ENCODE measurements at places on chromosomes 2 and 18.

- no peak for DNase-seq
Measured at GRCh38 chr2:25229279-25230197, 61.2 kb upstream of the POMC start.

- DNase-seq: no peak
Measured at GRCh38 chr2:19408592-19408991, 50.2 kb upstream of the OSR1 start.

- no peak for DNase-seq
Measured at GRCh38 chr2:98647636-98648035, 39.2 kb downstream of the UNC50 start.

DNA sequence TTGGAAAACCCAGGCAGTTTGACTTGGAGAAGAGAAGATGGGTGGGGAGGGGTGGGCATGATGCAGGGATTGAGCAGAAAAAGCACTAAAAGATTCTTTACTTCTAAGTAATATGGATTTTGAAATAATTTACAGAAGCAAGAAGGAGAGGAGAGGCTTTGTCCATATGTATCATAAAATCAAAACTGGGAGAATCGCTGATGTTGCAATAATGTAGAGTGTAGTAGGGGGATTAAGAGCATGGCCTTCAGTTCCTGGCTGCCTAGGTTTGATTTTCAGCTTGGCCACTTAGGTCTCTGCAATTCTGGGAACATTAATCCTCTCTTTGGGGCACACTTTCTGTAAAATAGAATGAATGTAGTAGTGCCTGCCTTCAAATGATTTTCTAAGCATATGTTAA lies 1760.4 kb upstream of the CELF4 start:
- DNase-seq: no peak

DNA sequence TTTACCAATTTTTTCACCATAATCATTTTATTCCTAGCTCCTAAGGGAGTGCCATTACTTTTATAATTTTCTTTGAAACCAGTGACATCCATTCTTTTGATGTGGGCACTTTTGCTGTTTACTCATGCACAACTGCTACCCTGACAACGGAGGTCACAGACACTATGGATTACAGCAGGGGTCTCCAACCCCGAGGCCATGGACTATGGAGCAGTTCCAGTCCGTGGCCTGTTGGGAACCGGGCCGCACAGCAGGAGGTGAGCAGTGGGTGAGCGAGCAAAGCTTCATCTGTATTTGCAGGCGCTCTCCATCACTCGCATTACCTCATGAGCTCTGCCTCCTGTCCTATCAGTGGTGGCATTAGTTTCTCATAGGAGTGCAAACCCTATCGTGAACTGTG lies 34.6 kb downstream of the PRPF40A start:
- DNase-seq: no peak

- no peak for DNase-seq
Measured at GRCh38 chr18:36593001-36593400, 235.8 kb downstream of the TPGS2 start.

DNA sequence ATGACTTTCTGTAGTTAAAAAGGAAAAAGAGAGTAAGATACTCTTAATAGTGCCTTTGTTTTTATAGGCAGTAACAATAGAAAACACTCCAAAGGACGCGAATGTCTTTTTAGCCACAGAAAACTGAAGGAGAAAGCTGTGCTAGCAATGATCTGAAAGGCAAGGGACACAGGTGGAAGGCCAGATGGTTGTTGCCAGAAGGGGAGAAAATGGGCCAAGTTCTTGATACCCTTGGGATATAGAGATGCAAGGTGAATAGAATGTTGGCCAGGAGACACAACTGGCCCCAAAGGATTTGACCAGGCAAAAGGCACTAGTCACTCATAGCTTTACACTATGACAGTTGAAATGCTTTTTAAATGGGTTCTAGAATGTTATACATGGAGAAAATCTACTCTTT lies 180.0 kb downstream of the NRXN1 start:
- no peak for DNase-seq

DNA sequence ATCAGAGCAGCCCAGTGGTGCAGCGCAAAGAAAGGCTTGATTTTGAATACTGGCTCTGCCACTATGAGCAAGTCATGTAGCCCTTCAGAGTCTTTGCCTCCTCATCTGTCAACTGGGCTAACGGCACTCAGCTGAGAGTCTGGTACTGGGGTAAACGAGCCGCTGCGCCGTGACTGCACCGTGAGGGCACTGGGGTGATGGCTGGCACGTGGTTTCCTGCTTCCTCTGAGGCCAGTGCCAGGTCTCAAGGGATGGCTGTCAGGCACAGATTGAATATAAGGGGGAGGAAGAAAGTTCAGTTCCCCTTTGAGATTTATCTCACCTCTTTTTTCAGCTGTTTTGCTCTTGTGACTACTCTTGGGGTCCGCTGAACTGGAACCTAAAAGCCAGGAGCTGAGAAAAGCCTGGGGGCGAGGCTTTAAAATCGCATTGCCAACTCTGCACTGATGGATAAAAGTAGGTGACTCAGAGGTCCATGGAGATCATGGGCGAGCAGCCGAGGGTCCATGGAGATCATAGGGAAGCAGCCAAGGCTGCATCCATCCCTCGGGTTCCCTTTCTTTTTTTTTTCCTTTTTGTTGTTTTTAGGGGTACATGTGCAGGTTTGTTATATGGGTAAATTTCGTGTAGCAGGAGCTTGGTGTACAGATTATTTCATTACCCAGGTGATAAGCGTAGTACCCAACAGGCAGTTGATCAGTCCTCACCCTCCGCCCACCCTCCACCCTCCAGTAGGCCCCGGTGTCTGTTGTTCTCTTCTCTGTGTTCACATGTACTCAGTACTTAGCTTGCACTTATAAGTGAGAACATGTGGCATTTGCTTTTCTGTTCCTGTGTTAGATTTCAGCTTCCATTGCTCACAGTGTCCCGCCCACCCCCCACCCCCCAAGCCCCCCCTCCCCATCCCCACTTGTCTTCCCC lies 114.3 kb downstream of the SPP2 start:
- DNase-seq: no peak

GRCh38 chr18:11901826-11902438 lies 6.2 kb downstream of the MPPE1 start:
- DNase-seq: no peak

DNA sequence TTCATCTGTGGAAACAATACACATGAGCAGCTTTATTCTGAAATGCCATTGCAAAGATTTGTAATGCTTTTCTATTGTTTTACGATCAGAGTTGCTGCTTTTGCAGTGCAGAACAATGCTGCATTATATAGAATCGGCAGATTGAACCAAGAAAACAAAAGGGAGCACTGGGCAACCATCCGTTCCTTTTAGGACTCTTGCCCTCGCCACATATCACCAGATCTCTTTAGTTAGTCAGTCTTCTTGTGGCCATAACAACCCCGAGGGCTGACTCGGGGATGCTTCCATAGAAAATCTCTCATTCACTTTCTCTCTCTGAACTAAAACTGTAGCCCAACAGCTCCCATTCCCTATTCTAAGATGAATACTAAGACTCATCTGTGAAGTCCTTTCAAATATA lies 340.4 kb downstream of the NRXN1 start:
- DNase-seq: no peak

GRCh38 chr2:54481686-54482085 lies 25.6 kb downstream of the SPTBN1 start:
- DNase-seq: no peak

DNA sequence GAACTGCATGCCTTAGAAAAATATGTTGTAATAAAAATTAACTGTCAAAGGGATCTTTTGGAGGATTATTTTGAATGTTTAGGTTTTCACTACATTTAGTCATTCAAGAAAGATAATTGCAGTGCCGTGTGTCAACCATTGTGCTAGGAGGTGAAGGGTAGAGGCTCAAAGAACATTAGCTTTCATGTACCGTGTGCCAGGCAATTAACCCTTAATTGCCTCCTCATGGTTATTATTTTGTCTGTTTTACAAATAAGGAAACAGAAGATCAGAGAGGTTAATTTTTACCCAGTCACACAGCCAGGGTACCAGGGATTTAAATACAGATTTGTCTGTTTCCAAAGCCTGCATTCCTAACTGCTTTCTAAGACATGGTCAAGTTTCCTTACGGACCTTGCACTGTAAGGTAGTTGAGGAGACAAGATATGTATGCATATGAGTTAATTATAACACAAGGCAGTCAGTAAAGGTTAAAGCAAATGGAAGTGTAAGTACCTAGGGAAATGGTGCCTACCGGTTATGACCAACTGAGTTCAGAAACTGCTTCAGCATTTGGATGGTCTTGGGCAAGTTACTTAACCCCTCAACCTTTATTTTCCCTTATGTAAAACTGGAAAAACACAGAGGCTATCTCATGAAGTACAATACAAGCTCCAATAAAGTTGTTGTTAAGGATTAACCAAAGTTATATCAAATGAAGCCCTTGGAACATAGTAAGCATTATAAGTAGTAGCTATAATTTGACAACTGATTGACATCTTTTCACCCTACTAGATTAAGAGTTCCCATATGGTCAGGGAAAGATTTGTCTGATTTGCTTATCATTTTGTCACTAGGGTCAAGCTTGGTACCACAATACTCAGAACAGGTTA lies 434.9 kb downstream of the MBD2 start:
- no peak for DNase-seq

- DNase-seq: no peak
Measured at GRCh38 chr2:231680285-231680991, 27.9 kb upstream of the PTMA start.

GRCh38 chr2:163604941-163605555 lies 130.8 kb downstream of the FIGN start:
- DNase-seq: no peak

DNA sequence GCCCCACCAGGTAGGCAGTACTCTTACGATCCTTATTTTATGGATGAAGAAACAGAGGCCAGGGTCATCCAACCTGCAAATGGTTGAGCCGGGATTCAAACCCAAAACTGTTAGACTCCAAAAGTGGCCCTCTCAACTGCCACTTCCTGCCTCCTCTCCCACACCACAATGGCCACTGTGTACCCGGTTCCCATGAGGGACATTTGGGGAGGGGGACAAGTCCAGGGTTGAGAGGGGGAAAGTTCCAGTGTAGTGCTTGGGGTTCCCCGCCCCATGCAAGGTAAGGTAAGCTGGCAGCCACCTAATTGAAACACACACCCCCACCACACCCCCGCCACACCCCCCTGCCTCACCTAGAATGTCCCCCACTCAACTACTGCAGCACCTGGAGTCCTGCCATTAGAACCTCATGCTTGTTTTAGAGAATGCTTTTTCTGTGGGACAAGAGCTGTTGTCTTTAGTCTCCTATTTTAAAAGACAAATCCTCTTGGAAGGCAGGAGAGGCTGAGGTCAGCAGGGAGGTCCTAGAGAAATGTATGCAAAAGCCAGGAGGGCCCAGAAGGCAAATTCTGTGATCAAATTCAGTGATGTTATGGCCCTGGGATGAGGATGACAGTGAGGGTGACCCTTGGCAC lies 145.2 kb downstream of the ZFP36L2 start:
- no peak for DNase-seq

GRCh38 chr18:49031511-49032188 lies 80.9 kb upstream of the SMAD7 start:
- DNase-seq: no peak

- DNase-seq: no peak
Measured at GRCh38 chr18:45670281-45670962, 53.6 kb upstream of the SLC14A1 start.

All from hypothalamus (tissue), 51 donors.